ENCODE measurements at places on chromosomes 6 and 20.

DNA sequence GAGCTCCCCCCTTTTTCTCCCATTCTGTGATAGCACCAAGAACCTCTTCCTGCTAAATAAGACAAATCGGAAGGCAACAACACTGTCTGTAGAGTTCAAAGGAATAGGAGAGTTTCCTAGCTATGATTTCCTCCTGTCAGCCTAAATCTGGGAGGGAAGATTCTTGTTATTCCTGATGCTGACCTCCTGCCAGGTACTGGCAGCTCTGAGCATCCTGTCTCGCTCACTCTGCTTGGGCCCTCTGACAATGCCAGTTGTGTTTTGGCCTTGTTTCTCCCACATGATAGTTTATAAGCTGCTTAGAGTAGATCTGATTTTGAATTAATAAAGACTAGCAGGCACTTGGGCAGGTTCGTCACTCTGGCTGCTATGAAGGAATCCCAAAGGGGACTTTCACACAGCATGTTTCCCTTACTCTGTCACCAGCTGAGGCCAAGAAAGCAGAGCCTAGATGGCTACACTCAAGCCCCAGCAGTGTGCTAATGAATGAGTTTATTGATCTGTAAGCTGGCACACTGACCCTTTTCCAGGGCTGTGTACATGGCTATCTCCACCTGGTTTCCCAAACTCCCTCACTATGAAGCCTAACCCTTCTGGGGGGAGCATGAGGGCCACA, 52.3 kb downstream of the UQCC1 start:
- no peak for DNase-seq

- no peak for DNase-seq
Measured at GRCh38 chr20:37201827-37202162, 22.4 kb upstream of the MROH8 start.

GRCh38 chr6:71385111-71385822, 96.7 kb downstream of the OGFRL1 start:
- DNase-seq: no peak

DNA sequence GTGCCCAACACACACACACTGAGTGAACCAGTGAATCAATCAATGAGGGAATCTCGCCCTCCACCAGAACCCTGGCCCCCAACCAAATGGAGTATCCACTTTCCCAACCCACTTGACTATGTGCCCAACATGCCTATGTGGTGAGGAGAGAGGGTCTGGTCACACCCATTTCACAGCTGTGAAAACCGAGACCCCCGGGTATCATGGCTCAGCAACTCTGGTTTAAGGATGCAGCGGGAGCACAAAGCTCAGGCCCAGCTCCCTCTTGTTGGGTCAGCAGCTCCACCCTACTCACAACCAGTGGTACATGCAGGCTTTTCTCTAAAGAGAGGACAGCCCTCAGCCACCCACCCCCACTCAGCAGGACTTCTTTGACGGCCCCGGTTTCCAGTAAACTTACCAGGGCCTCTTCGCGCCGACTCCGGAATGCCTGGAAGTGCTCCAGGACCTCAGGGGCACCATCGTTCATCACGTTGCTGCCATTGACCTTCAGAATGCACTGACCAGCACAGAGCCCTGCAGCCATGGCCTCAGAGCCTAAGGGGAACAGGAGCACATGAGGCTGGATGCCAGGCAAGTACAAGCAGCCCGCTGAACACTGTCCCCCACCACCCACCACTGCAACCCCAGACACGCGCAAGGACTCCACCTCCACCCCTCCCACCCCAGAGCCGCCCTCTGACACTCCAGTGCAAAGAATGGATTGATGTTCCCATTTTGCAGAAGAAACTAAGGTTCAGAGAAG, 174.7 kb downstream of the PREX1 start:
- DNase-seq: no peak

DNA sequence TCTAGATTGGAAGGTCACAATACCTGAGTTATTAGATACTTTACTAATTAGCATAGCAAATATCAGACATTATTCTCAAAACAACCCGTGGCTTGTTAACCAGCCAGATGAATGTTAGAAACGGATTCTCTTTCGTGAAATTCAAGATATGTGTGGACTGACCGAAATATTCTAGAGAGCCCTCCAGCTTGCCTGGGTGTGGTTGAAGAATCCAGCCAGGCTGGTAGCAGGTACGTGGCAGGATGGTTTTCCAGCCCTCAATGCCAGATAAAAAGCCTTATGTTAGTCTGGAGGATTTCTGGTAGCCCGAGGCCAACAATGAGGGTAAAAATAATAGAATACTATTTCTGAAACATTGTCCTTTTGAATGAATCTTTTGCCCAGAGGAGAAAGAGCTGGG, 19.3 kb downstream of the ECT2L start:
- no peak for DNase-seq

DNA sequence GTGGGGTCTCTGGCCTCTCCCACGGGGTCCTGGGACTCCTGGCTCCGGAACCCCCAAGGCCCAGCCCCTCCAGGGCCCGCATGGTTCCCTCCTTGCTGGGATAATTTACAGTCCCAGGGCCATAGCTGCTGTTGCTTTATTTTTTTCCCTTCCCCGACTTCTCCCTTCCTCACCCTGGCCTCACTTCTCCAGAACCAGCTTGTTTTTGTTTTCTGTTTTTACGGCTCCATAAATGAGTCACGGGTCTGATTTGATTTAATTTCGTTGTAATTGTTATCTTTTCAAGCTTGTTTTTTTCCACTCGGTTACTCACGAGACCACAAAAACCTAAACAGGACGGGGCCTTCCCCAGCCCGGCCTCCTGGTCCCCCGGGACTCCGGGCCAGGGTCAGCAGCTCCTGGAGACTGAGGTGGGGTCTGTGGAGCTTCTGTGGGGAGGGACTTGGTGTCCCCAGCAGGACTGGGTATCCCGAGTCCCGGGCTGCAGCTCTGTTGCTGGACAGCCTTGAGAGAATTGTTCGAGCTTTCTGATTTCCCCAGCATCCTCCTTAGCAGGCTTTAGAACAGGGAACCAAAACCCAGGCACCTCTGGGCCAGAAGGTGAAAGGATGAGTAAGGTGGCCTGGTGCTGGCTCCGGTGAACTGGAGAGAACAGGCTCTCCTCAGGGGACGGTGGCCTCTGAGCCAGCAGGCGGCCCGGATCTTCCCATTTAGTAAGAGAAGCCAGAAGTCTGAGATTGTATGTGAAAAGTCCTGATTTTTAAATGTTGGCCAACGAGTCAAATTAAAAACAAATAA, 94.9 kb downstream of the CEBPB start:
- no peak for DNase-seq

- DNase-seq: no peak
Measured at GRCh38 chr6:22001396-22002027, 295.3 kb downstream of the PRL start.

DNA sequence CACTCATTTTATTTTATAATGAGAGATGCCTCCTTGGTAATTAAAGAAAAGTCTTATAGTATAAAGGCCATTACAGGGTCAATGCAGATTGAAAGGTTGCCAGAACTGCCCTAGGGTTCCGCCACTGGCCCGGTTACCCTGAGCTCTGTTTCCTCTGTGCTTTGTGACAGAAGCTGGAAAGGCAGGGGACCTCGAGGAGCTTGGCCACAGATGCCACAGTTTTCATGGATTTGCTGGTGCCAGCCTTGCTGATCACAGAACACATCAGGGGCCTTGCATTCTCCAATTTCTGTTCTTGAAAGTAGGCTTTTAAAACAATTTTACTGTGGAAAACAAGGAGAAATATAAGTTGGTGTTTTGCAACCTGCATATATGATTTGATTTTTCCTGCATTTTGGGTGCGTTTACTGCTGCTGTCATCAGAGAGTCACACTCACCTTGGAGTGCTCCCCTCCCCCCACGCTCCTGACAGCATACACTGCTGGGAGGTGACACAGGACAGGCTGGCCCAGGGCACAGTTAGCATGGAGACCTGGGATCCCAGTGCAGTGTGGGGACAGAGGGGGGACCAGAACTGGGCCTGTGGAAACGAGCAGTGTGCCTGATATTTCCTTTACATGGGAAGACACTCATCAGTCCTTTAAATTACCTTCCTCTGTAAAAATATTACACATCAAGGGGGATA, 142.8 kb downstream of the CFAP61 start:
- no peak for DNase-seq

GRCh38 chr20:47093320-47093966, 198.8 kb downstream of the EYA2 start:
- no peak for DNase-seq

DNA sequence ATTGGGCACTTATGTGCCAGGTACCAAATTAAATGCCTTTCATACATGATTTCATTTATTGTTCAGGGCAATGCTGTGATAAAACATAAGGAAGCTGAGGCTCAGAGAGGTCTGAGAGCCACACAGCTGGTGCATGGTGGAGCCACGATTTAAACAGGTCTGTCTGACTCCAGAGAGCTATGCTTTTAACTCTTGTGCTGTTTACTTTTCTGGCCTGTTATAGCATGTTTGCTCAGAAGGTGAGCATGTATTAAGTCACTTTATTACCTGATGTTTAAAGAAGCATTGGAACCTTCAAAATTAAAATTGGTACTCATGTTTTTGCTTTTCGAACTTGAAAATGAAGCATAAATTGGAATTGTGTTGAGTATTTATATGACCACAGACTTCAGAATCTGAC, 26.8 kb downstream of the MCM8 start:
- DNase-seq: no peak

DNA sequence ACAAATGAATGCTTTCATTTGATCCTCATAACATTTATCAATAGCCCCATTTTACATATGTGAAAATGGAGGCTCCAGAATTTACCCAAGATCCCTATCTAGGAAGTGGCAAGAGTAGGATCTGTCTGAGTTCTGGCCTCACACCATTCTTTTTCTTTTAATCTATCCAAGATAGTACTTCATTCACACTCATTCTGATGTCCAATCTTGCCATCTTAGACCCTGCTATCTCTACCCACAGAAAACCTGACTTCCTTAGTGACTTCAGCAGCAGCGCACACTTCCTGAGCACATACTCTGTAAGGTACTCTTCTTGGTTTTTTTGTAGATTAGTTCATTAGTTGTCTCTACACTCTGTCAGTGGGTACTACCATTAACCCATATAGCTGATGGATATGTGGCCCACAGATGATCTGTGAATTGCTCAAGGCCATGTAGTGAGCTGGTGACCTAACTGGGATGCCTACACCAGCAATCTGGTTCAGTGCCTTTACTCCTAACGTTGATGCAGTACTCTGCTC, 36.3 kb downstream of the COX4I2 start:
- no peak for DNase-seq

- DNase-seq: no peak
Measured at GRCh38 chr20:23920408-23921325, 41.1 kb upstream of the CST5 start.

- no peak for DNase-seq
Measured at GRCh38 chr6:115618256-115618655, 442.4 kb downstream of the FRK start.

GRCh38 chr6:156848533-156848932, 71.4 kb downstream of the ARID1B start:
- no peak for DNase-seq

- DNase-seq: no peak
Measured at GRCh38 chr6:140988780-140989179, 1143.9 kb upstream of the GJE1 start.

DNA sequence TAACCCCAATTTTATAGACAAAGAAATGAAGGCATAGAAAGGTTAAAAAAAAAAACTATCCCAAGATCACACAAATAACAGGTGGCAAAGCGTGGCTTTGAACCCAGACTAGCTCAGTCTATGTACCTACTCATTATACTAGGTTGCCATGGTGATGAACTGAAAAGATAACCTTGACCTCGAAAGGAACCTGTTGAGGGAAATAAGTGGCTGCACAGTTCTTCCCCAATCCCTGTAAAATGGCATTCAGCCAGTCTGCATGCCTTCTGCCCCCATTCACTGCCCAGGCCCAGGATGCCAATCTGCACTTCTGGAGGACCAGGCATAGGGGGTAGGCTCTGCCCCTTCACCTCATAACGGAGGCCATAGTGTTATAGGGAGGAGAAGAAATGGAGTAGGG, 295.2 kb downstream of the PTPRT start:
- no peak for DNase-seq

GRCh38 chr6:168374541-168375071, 55.0 kb upstream of the DACT2 start:
- no peak for DNase-seq

DNA sequence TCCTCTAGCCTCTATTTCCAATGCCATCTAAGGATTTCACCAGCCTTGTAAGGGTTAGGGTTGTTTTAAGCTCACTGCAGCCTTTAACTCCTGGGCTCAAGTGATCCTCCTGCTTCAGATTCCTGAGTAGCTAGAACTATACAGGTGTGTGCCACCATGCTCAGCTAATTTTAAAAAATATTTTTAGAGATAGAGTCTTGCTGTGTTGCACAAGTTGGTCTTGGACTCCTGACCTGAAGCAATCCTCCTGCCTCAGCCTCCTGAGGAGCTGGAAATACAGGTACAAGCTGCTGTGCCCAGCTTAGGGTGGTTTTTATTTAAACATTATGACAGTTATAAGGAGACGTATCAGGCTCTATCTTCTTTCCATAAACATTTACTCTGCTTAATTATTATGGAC, 26.5 kb downstream of the ANKRD6 start:
- DNase-seq: no peak

DNA sequence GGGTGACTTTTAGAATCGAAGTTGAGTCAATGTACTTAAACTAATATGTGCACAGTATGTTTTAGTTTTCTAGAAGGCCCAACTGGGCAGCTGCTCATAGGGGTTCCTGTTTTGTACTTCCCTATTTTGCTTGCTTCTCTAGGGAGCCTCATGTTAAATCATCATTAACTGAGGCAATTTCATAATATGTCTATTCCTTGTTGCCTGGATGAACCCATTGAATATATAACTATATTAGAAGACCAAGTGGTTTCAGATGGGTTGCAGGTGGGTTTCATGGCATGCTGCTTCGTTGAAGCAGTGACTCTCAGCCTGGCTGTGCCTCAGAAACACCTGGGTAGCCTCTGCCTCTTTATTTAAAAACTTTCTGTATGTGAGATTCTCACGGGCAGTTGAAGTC, 22.2 kb downstream of the CARMIL1 start:
- no peak for DNase-seq

GRCh38 chr20:9422321-9423057, 91.9 kb upstream of the LAMP5 start:
- no peak for DNase-seq
